ENCODE measurements at places on chromosomes 5 and 9.
A peak's percentile ranks its signal among the peaks of the same experiment; 100 is the strongest.

DNA sequence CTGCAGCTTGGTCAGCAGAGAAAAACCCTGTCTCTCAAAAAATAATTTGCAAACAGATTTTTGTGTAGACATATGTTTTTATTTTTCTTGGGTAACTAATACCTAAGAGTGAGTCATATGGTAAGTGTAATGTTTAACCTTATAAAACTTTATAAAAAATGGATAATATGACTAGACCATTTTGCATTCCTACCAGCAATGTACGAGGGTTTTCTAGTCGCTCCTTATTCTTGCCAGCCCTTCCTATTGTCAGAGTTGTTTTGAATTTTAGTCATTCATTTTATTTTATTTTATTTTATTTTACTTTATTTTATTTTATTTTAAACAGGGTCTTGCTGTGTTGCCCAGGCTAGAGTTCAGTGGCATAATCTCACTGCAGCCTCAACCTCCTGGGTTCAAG, 37.8 kb downstream of the RABGAP1 start:
- no peak for DNase-seq

DNA sequence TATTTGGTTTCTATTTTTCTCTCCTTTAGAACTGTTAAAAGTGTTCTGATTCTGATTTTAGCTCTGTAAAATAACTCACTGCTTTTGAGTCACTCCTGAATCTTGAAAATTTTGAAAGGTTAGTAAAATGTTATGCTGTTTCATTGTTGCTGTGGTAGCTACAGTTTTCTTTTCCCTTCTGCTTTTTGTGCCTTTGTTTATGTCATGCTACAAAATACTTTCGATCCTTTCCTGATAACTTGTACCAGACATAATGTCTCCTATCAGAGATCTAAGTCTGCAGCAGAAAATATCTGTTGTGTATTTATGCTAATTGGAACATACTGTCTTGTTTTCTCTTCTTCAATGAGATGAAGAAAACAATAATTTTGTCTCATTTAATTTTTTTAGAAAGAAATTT, 26.9 kb upstream of the CEP120 start:
- DNase-seq: no peak

DNA sequence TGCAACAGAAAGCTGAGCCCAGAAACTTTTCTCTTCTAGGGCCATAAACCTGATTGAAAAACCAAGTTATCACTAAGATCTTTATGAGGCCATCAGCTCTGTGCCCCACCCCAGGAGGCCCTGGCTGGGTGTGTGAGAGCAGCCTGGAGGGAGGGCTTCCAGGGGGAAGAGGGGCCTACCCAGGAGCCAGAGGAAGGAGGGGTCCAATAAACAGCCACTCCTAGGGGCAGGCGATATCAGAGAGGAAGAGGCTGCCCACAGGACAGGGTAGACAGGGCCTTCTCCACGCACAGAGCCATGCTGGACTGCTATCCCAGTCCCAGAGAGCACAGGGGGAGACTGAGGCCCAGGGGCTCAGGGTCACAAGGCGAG, 4.5 kb upstream of the CDX1 start:
- no peak for DNase-seq

DNA sequence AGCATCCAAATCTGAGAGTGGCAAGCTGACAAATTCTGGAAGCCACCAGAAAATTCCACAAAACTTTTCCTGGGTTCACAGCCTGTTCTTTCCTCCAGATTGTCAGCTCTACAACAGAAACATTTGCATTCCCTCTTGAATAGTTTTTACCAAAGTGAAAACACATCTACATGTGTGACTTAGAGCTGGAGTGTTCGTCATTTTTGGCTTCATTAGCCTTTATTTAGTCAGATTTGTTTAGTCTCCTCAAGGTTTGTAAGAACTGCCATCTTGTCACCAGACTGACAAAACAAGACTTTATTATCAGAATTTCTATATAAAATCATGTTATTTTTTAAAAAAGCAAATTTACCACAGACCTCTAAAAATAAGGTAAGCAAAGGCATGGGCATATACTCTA, 347.3 kb downstream of the TRIM36 start:
- no peak for DNase-seq

GRCh38 chr9:95572381-95573151, 55.8 kb upstream of the PTCH1 start:
- DNase-seq: no peak

DNA sequence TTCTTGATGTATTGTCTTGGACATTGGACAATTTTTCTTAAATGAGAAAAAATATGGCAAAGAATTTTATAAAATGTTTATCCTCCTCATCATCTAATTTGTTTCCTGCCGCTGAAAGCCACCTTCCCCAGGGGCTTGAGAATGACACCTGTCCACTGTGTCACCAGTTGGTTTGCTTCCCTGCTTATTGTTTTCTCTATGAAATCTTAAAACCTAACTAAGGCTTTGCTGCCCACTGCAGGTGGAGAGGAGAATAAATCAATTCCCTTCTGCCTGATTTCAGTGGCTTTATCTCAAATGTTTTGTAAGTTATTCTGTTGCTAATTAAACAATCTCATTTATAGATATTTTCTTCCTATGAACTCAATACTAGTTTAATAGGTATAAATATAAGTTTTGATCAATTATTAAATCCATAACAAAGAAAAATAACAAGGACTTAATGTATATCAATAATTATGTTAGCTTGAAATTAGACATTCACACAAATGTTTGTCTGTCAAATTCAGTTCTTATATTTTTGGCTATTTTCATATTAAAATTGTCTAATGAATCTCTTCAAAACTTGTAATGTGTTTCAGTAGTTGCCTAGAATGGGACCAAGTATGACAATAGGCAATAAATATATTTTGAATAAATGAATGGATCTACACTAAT, 822.5 kb downstream of the PTPRD start:
- no peak for DNase-seq

DNA sequence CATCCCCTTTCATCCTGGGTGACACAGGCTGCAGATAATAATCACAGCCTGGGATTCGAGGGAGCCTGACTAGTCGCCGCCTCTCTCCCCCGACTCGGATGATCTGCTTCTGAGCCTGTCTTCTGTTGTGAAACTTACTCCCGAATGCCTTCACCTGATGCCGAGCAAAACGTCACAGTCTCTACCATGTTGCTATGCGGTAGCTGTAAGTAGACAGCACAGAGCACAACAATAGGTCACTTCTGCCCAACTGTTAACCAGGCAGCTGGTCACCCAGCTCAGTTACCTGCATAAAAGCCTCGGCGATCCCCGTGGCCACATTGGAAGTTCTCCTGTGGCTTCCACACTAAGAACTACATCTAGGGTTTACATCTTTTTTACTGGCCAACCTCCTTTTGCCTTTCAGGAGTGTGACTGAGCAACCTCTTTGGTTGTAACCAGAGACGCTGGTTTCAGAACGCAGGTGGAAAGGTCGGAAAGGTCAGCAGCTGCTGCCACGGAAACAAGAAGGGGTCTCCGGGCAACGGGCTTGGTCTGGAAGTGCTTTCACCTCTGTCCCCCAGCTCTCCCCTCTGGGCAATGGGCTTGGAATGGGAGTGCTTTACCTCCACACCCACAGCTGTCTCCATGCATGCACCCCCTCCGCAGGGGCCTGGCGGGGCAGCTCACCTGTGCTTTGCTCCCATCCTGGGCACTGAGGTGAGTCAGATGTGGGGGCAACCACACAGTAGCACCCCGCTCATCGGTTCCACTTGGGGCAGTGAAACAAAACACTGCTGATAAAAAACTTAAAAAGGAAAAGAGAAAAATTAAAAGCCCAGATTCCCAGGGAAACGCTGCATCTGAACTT, 7.6 kb upstream of the PPP1R26 start:
- no peak for DNase-seq

- no peak for DNase-seq
Observed at GRCh38 chr9:126043681-126044080, 282.9 kb upstream of the MVB12B start.

GRCh38 chr5:91182763-91183162, 200.4 kb downstream of the ARRDC3 start:
- peak; percentile 86 for DNase-seq

GRCh38 chr5:87020099-87020934, 247.4 kb upstream of the RASA1 start:
- peak; percentile 23 for DNase-seq

GRCh38 chr5:135139381-135140134, 105.5 kb upstream of the PITX1 start:
- peak; percentile 89 for DNase-seq

GRCh38 chr5:166286832-166287231, 2004.6 kb upstream of the WWC1 start:
- no peak for DNase-seq

- DNase-seq: no peak
Observed at GRCh38 chr5:169178754-169179153, 122.2 kb downstream of the SLIT3 start.

DNA sequence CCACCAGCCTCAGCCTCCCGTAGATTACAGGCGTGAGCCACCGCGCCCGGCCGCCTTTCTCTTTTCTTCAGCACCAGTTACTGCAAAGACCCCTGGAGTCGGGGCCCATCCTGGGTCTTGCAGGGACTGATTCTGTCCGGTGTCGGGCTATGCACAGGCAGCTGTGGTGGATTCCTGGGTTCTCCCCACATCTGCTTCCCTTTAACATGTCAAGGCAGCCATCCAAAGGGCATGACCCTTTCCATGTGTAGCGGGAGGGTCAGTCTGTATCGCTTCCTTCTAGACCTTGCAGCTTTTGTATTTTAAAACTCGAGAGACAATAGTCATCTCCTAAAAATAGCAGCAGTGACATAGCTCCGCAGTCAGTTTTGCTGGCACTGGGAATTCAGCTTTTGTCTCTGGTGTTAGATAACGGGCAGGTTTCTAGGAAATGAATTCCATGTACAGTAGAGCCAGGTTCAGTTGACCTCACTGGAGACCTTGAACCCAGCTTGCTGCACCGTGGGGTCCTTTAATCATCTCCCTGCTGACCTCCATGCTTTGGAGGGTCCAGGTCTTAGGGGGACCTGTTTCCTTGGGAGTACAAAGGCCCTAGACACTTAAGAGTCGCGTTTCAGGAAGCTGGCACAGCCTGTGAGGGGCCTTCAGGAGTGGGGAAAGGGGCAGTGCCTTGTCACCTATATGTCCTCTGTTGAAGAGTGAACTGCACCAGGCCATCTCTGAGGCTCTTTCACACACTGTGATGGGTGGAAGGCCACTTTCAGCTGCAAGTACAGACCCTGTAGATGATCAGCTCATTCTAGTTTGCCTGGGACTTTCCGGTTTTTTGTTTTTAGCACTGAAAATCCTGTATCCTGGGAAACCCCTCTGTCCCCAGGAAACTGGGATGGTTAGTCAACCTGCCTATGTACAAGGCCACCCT, 13.8 kb downstream of the ANKRD33B start:
- peak; percentile 41 for DNase-seq
